CD4-positive, alpha-beta memory T cell (primary cell): ENCODE measurements at places on chromosomes 16 and 17.

GRCh38 chr17:21352221-21352980, 23.8 kb upstream of the KCNJ12 start:
- DNase-seq, result no peak

DNA sequence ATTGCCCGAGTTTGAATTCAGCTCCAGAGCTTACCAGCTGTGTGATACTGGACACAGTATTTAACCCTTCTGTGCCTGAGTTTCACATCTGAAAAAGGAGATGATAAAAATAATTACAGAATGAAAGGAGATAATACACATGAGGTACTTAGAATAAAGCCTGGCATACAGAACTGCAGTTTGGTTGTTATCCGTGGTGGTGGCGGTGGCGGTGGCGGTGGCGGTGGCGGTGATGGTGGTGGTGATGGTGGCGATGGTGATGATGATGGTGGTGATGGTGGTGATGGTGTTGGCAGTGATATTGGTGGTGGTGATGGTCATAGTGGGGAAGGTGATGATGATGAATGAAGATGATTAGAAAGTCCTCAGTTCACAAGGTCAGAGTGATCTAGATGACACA, 57.2 kb downstream of the ABCC1 start:
- no peak for DNase-seq

GRCh38 chr17:60832151-60832585, 154.5 kb downstream of the BCAS3 start:
- DNase-seq, result no peak

DNA sequence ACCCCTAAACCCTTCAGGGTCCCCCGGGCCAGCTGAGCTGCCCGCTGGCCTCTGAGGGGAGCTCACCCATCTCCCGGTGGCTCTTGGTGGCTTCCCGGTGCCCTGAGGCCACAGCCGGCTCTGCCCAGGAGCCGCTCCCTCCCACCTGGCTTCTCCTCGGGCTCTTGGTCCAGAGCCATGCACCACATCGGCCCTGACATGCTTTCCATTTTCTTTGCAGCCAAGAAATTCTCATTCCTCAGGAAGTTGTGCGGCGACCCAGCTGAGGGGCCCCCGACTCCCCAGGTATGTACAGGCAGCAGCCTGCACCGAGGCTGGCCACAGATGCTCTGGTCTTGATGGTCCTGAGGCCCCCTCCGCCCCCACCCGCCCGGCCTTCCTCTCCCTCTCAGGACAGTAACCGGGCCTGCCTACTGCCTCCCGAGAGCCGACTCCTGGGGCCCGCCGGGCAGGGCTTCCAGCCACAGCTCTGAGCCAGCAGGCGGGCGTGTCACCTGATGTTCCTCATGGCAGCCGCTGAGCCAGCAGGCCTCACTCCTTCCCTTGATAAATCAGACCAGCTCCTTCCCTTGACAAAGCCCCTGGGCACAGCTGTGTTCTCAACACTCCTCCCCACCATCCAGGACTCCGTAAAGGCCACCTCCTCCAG, 28.4 kb upstream of the ZFPM1 start:
- no peak for DNase-seq

GRCh38 chr16:69318177-69318910, 7.2 kb downstream of the VPS4A start:
- DNase-seq, result no peak

- DNase-seq, result no peak
These were observed 364.8 kb downstream of the SOX9 start for GRCh38 chr17:72485596-72485995.

DNA sequence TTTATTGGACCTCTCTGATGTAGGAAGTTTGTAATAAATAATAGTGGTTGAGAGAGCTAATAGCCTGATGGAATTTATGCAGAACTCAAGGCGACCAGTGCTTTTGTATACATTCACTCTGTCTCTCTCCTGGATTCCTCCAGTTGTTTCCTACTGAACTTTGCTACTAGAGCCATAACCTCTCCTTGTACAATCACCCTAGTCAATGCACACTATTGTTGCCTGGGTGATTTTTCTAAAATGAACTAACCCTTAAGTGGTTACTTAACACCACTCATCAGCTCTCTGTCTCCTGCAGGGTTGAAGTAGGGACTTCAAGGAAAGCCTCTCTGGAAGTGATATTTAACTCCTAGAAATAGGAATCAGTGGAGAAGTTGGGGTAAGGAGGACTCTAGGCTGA, 9.7 kb downstream of the PHKB start:
- no peak for DNase-seq

GRCh38 chr16:21971856-21972255, 18.7 kb downstream of the UQCRC2 start:
- no peak for DNase-seq

DNA sequence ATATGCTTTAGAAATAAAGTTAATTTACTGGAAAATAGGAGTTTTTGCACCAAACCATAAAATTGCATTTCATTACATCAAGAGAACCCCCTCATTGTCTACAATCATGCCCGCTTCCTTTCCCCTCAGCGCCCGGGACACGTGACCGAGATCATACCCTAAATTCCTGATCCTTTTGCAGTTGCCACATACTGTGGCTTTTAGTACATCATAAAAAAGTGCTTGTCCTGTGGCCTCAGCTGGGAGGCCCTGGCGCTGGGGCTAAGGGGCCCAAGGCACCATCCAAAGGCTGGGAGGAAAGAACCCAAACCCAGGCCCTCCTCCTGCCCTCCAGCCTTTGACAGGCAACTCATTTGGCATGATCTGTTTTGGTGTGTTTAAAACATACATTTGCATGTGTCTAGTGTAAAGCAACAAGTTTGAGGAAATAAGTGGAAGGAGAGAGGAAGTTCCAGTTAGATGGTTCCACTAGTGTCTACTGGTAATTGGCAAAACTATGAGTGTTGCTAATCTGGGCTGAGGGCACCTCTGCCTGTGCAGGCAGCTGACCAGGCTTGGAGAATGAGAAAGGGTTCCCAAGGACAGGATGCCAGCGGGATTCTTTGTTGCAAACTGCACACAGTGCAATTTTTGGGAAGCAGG, 6.0 kb downstream of the CDK5R1 start:
- DNase-seq, result no peak

DNA sequence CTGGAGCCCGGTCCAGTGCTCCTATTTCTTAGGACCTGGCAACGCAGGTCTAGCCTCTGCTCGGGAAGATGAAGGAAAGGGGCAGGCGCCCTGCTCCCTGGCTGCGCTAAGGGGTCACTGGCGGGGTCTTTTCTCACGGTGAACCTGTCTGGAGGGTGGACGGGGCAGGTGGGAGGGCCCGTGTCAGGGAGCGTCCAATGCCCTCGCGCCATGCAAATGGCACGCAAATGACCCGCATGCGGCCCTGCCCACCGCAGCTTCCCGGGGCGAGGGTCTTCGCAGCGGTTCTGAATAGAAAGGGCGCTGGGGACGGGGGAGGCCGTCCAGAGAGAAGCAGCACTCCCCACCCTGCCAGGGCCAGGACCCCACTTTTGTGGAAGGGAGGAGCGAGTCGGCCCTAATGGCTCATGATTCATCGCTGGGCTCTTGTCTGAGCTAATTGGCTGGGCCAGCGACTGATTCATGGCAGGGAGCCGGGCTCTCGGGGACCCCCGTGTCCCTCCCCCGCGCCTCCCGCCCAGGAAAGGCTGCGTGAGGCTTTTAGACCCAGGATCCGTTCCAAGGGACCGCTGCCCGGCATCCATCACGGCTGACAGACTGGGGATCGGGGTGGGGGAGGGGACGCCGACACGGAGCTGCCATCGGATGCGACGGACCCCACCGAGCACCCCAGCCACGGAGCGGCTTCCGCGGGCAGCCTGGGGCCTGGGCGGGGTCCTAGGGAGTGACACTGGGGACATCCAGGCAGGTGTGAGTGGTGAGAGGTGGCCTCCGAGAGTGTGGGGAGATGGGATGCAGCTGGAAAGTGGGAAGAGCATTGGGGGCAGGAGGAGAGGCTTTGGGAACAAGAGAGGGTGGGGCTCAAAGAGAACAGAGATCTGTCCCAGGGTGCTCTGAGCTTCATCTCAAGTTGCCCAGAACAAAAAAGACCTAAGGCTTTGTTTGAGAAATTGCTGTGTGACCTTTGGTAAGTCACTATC, 25.0 kb upstream of the NGFR start:
- DNase-seq, result no peak

DNA sequence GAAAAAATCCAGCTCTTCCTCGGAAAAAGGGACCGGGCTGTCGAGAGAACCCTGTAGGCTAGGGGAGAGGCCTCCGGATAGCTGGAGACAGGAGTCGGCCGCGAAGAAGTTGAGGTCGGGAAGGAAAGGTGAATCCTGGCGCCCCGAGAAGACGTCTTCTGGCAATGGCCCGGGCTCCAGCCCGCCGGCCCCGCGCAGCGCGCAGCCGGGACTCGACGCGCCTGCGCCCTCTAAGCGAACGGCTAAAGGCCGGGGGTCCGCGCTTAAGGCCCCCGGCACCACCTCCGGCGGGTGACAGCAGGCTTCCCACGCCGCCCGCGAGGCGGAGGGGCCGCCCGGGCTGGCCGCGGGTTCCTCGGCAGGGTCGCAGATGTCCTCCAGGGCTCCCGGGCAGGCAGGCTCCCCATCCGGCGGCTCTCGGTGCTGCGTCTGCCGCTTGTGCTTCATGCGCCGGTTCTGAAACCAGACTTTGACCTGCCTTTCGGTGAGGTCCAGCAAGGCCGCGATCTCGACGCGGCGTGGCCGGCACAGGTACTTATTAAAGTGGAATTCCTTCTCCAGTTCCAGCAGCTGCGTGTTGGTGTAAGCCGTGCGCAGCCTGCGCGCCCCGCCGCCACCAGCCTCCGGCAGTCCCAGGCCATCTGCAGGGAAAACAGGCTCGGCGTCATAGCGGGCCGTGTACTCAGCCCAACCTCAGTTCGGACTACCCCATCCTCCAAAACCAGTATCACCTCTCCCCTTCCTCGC, 1.6 kb downstream of the HOXB2 start:
- peak; percentile 57 for DNase-seq

- DNase-seq, result no peak
These were observed 167.2 kb downstream of the ANKFN1 start for GRCh38 chr17:56320443-56320842.

- no peak for DNase-seq
These were observed 33.9 kb downstream of the ARHGAP27 start for GRCh38 chr17:45398800-45399199.

- DNase-seq, result no peak
These were observed 479.8 kb upstream of the GOT2 start for GRCh38 chr16:59213952-59214351.

GRCh38 chr17:18138065-18138749, 29.7 kb downstream of the MYO15A start:
- DNase-seq, result no peak

- DNase-seq, result no peak
These were observed 22.3 kb downstream of the C16orf90 start for GRCh38 chr16:3472878-3473595.

DNA sequence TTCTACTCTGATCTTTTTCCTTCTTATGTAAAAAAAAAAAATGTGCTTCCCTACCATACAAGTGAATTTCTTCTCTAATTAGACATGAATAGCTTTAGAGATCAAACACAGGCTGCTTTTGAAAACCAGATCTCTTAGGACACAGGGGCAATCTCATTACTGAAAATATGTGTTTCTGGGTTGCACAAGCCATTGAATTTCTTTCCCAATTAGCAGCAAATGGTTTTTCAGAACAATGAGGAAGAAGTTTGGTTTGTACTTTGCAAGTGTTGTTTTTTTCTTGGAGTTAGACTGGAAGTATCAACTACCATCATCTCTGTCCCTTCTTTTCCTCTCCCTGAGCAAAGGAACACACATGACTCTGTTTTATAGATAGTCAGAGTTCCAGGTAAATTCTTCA, 5.6 kb upstream of the ANKS4B start:
- DNase-seq, result no peak

DNA sequence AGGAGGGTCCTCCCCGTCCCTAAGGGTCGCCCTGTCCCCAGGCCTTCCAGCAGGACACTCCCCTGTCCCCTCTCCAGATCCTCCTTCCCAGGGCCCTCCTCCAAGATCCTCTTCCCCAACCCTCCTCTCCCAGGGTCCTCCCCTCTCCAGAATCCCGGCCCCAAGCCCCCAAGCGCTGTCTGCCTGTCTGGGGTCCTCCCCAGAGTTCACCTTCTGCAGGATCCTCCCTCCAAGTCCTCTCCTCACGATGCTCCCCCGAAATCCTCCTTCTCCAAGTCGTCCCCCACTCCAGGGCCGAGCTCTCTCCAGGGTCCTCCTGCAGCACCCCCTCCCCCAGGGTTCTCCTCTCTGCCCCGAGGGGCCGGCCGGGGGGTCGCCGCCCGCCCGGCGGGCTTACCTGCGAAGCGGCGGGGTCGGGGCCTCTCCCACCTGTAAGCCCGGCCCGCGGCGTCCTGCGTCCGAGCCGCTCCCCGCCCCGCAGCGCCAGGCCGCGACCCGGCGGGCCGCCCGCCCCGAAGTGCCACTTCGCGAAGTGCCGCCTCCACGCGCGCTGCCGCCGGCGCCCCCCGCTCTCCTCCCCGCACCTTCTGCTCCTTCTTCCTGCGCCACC, 678 bp upstream of the BAIAP2 start:
- no peak for DNase-seq

DNA sequence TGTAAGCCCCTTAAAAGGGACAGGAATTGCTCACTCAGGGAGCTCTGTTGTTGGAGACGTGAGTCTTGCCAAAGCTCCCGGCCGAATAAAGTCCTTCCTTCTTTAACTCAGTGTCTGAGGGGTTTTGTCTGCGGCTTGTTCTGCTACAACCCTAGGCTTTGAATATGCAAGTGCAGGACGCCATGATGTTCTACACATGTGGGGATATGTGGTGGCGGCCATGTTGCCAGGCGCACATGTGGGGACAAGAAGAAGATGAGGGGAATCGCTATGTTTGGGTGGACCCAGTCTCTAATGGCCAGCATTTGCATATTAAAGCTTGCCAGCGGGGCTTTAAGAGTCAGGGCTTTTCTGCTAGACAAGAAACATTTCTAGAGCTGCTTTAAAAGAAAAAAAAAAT, 96.8 kb upstream of the CA10 start:
- no peak for DNase-seq

DNA sequence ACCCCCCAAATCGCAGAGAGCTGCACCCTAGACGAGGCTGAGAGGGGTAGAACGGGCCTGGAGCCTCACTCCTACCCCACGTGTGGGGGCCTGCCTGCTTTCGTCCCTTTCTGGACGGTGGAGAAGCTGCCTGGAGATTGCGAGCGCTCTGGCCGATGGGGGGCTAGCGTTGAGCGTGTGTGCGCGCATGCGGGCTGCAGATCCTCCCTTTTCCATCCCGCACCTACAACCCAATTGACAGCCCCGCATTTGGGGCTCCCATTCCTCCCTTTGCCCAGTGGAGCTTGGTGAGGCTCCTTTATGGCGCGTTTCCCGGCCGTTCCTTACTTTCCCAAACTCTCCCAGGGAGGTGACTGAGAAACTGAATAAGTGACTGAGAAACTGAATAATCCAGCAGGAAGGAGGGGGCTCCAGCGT, 907 bp upstream of the ESRP2 start:
- no peak for DNase-seq

DNA sequence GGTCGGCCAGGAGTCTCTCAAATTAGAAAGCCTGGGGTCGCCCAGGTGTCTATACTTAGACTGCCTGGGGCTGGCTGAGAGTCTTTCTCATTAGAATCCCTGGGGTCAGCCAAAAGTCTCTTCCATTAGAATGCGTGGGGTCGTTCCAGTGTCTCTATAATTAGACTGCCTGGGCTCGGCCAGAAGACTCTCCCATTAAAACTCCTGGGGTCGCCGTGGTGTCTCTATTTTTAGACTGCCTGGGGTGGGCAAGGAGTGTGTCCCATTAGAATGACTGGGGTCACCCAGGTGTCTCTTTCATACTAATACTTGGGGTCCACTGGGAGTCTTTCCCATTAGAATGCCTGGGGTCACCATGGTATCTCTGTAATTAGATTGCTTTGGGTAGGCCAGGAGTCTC, 2227.7 kb downstream of the TP53TG3F start:
- DNase-seq, result no peak
